ENCODE measurements at places on chromosomes 6 and 20. TPM values are rescaled to one million over a fixed set of nuclear protein-coding genes. Genes with fewer than 3 reads are reported as not detected.

DNA sequence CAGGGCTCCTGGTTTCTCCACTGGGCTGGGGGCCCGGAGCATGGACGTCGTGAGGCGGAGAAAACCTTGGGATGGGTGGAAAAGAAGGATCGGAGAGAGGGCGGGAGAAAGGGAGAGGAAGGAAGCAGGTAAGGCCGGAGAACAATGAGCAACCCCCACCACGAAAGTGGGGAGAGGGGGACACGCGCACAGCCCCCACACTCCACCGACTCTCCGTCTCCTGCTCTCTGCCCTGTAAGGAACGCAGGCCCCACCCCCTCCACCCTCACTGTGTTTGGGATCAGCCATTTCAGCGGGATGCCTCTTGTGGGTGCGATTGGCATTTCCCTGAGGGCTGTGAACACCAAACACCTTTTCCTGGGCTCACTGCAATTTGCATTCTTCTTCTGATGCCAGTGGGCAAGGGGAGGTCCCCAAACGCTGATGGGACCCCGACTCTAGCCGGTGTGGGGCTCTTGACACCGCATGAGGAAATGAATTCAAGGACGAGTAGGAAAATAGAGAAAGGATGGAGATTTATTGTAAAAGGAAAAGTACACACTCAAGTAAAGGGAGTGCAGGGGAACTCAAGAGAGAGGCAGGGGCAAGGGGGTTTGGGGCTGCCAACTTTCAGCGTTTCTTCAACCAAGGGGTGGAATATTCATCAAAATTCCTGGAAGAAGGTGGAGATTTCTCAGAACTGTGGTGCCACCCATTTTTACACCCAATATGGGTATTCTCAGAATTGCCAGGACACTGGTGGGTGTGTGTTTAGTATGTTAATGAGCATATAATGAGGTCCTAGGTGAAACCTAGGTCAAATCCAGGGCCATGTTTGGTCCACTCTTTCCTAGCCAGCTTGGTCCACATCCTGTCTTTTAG lies 13.1 kb upstream of the RAET1L start:
- peak; percentile 9 for ATAC-seq

GRCh38 chr20:3749689-3750531 lies 17.4 kb downstream of the HSPA12B start:
- ATAC-seq, result peak; percentile 75

DNA sequence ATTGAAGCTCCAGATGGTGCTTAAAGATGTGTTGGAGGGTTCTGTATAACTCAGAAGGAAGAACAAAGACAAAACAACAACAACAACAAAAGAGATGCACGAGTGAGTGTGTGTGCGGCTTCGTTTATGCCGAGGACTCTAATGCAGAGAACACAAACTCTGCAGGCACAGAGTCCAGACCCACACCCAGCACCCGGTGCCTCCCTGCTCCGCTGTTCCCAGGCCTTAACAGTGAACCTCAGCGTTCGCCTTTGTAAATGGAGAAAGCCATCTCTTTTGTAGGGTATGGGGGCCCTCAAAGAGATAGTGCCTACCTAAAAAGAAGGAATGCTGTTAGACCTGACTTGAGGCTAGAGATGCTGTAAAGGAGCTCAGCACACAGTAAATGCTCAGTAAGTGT lies 243.3 kb downstream of the ERMARD start:
- no peak for ATAC-seq

GRCh38 chr6:68094070-68094469 lies 541.0 kb upstream of the ADGRB3 start:
- no peak for ATAC-seq

DNA sequence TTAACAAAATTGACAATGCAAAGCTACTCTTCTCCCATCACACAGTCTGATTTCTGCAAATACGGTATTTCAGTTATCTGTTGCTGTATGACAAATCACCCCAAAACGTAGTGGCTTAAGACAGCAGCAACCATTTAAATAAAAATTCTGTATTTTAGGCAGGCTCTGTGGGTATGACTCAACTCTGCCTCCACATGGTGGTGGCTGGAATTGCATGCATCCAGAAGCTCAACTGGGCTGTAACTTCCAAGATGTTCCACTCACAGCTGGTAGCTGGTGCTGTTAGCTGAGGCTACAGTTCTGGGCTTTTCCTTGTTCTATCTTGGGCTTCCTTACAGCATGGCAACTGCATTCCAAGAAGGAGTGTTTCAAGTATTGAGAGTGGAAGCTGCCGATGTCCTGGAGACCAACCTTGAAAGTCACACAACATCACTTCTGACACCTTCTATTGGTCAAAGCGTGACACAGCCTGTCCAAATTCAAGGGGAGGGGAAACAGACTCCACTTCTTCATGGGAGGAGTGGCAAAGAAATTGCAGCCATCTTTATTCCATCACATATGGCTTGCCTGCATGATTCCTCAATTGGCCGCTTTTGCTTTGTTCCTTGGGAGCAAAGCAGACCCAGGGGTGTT lies 39.7 kb upstream of the TULP1 start:
- ATAC-seq, result no peak

GRCh38 chr20:9602847-9603183 lies 88.4 kb downstream of the LAMP5 start:
- no peak for ATAC-seq

Gene THBD
- 0.04 TPM for total RNA-seq

Gene LRFN2
- 0.10 TPM for total RNA-seq

Gene HBS1L
- total RNA-seq, result 87.3 TPM

Gene IL17A
- total RNA-seq, result not detected

Gene ADAM33
- total RNA-seq, result 62.3 TPM

Gene TPBG
- 8.2 TPM for total RNA-seq

Gene MRAP2
- 9.4 TPM for total RNA-seq

Data from motor neuron (in vitro differentiated cells).